ENCODE measurements at places on chromosomes 6 and 20.

GRCh38 chr6:138821519-138821918 is 25.6 kb downstream of the ECT2L start:
- peaks cover 7% of the 10 kb centered on the region for H3K4me1 ChIP-seq
- H3K4me3 ChIP-seq: no peak overlapping the region
- H3K36me3 ChIP-seq: no peaks in the 10 kb centered on the region
- no peaks in the 10 kb centered on the region for H3K27me3 ChIP-seq

- no peaks in the 10 kb centered on the region for H3K36me3 ChIP-seq
- H3K4me3 ChIP-seq: no peak overlapping the region
These were observed 48.6 kb downstream of the TPD52L1 start for GRCh38 chr6:125201961-125202729.

GRCh38 chr6:31805939-31806469 is 762 bp downstream of the LSM2 start:
- DNase-seq: no peak
- H3K4me3 ChIP-seq: peak overlapping the region; percentile 60
- no peaks in the 10 kb centered on the region for H3K27me3 ChIP-seq
- H3K4me1 ChIP-seq: peaks cover 16% of the 10 kb centered on the region

- H3K27ac ChIP-seq: no peak overlapping the region
- H3K27me3 ChIP-seq: no peaks in the 10 kb centered on the region
- no peaks in the 10 kb centered on the region for H3K36me3 ChIP-seq
These were observed 244.9 kb downstream of the HIVEP2 start for GRCh38 chr6:142700032-142700431.

- H3K4me1 ChIP-seq: no peaks in the 10 kb centered on the region
- H3K4me3 ChIP-seq: no peak overlapping the region
- no peaks in the 10 kb centered on the region for H3K27me3 ChIP-seq
- H3K36me3 ChIP-seq: no peaks in the 10 kb centered on the region
- DNase-seq: no peak
- no peak overlapping the region for H3K27ac ChIP-seq
These were observed 135.3 kb downstream of the SOBP start for GRCh38 chr6:107625264-107625663.

GRCh38 chr20:6007529-6008103 is 46.2 kb downstream of the LRRN4 start:
- no peaks in the 10 kb centered on the region for H3K36me3 ChIP-seq
- H3K4me3 ChIP-seq: peak overlapping the region; percentile 59
- no peak for DNase-seq
- H3K27me3 ChIP-seq: no peaks in the 10 kb centered on the region

- no peak overlapping the region for H3K4me3 ChIP-seq
- H3K27ac ChIP-seq: no peak overlapping the region
- DNase-seq: no peak
- H3K36me3 ChIP-seq: no peaks in the 10 kb centered on the region
- no peaks in the 10 kb centered on the region for H3K27me3 ChIP-seq
These were observed 10.6 kb upstream of the FUCA2 start for GRCh38 chr6:143522039-143522600.

- H3K27ac ChIP-seq: no peak overlapping the region
- no peak for DNase-seq
- H3K27me3 ChIP-seq: no peaks in the 10 kb centered on the region
These were observed 206.7 kb downstream of the MANEA start for GRCh38 chr6:95784019-95784418.

All from esophagus squamous epithelium (tissue), 5 donors.